ENCODE measurements at places on chromosomes 2 and 18.

DNA sequence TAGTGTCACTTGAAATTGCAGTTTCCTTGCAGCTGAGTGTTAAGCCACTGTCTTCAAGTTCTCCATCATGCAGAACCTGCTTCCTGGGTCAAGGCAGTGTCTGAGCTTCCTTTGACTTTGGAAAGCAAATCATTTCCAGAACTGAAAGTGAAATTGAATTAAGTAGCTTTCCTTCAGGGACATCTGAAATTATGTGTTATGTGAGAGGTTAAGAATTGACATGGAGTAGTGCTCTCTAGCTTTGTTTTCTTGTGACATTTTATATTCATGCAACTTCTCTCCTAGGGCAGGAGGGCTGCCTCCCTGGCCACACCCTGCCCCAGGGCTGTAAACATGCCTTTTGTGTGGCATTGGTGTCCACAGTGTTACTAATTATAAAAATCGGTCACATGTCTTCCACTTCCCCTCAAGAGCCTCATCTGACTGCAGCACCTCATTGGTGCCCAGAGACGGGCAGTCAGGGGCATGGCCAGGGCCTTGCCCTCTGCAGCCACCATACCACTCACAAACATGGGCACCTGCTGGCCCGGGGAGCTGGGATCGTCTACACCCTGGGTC is 14.4 kb downstream of the RAB12 start:
- DNase-seq: no peak

- DNase-seq: peak; percentile 57
Observed at GRCh38 chr18:839224-840022, 27.4 kb upstream of the YES1 start.

DNA sequence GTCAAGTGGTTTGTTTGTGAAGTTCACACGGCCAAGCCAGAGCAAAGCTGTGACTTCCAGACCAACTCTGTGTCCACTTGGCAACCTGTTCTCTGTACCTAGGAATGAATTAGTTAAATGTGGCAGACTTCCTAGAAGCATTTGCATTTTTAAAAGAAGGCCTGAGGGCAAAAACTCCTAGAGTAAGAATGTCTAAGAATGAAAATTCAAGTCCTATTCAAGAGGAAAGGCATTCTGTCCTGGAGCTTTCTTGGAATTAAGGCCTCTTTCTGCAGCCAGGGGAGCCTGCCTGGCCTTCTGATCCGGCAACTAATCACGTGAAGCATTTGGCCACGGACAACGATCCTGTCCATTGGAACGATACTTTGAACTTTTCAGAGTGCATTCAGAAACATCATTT is 155.0 kb downstream of the SETBP1 start:
- no peak for DNase-seq

GRCh38 chr2:234949762-234950434 is 1.9 kb upstream of the SH3BP4 start:
- DNase-seq: peak; percentile 90

DNA sequence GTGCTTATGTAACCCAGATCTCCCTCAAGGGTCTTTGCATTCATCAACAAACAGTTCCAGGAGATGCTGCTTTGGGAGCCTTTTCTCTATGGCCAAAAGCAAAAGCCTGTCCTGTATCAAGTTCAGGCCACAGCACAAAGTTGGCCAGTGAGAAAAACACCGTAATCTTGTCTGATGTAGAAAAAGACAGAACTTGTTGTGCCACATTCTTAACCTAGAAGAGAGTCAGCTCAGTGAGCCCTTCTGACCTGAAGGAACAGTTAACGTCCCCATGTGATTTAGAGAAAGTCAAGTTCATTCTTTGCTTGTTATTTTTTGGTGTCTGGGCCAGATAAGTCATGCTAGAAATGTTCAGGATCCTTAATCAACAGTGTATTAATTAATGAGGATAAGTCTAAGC is 7.8 kb upstream of the CNDP1 start:
- DNase-seq: no peak

DNA sequence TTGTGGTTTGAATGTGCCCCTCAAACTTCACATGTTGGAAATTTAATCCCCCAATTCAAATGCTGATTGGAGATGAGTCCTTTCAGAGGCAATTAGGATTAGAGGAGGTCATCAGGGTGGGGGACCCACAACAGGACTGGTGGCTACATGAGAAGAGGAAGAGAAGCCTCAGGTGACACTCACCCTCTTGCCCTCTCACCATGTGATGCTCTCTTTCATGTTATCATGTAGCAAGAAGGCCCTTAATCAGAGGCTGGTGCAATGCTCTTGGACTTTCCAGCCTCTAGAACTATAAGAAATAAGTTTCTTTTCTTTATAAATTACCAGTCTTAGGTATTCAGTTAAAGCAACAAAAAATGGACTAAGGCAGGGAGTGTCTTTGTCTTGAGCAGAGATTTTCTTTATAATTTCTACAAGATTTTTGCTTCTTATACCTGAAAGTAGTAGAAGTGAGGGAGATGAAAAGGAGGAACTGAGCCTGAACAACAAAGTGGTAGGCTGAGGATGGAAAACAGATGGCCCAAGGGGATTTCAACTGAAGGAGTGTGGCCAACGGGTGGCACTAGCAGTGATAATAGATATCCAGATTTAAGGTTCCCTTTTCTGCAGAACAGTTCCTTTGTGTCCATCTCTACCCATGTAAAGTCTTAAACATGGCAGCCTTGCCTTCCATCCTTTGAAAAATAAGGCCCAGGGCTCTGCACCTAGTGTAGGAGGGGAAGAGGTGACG is 49.2 kb upstream of the TGIF1 start:
- no peak for DNase-seq

GRCh38 chr2:23171108-23171507 is 213.9 kb upstream of the KLHL29 start:
- DNase-seq: no peak

- no peak for DNase-seq
Observed at GRCh38 chr2:70738159-70738558, 29.8 kb downstream of the ADD2 start.

- DNase-seq: peak; percentile 29
Observed at GRCh38 chr2:170361090-170361936, 183.4 kb downstream of the MYO3B start.

DNA sequence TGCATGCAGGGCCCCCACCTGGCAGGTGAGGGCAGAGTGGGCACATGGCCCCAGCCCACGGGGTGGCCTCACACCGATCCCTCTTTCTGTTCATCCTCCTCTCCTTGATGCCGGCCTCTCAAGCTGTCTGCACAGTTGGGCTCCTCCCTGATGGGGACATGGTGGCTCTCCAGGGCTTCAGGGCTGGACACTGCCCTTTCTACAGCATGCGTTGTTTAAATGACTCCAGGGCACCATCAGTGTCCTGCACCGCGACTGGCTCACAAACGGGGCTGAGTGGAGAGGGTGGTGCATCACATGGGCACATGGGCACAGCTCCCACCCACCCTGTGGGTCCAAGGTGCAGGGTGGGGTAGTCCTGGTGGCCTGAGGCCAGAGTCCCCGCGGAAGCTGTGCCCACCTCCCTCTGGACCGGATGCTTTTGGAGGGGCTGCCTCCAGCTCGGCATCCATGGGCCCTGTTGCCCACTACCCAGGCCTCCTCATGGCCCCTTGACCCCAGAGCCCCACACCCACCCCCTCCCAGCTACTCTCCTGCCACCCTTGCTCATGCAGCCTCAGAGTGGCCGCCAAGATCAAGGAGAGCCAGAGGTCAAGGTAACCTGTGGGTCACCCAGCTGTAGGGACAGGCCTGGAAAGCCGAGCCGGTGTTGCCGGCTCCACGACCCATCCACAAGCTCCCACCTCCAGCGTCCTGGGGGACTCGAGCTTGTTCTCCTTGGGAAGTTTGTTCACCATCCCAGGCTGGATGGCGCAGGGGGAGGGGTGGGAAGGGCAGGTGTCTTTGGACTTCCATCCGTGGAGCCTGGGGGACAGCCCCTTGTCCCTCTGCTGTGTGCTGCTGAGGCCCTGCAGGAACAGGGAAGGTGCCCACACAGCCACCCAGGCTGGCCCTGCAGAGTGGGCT is 12.3 kb upstream of the SNED1 start:
- DNase-seq: no peak

GRCh38 chr18:7567474-7568425 is 634 bp downstream of the PTPRM start:
- DNase-seq: no peak

DNA sequence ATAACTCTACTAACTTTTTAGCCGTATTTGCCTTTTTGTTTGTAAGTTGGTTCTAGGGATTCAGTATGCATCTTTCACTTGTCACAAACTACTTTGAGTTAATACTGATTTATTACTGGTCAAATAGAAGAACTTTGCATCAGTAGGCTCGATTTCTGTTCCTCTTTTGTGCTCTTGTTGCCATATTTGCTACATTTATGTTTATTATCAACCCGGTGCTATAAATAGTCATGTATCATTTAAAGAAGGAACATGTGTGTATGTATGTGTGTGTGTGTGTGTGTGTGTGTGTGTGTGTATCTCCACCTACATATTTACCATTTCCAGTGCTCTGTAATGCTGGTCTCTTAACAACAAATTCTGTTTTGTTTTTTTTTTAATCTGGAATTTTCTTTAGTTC is 79.6 kb upstream of the B3GNT7 start:
- no peak for DNase-seq

DNA sequence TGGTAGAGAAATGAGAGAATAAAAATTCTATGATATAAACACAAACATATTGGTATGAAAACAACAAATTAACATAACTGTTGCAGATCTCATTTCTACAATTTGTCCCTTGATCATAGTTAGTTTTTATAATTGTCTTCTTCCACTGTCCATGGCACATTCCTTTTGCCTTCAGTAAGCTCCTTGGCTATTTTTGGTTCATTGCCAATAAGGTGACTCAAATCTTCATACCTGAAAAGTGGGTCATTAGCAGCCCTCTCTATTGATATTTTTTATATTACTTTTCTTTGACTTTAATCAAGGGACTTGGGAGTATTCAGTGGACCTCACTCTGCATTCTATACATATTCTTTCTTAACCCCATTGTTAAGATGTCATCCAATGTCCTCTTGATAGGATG is 552.9 kb downstream of the TDRD15 start:
- DNase-seq: no peak

- DNase-seq: no peak
Observed at GRCh38 chr18:11757084-11757590, 68.1 kb downstream of the GNAL start.

DNA sequence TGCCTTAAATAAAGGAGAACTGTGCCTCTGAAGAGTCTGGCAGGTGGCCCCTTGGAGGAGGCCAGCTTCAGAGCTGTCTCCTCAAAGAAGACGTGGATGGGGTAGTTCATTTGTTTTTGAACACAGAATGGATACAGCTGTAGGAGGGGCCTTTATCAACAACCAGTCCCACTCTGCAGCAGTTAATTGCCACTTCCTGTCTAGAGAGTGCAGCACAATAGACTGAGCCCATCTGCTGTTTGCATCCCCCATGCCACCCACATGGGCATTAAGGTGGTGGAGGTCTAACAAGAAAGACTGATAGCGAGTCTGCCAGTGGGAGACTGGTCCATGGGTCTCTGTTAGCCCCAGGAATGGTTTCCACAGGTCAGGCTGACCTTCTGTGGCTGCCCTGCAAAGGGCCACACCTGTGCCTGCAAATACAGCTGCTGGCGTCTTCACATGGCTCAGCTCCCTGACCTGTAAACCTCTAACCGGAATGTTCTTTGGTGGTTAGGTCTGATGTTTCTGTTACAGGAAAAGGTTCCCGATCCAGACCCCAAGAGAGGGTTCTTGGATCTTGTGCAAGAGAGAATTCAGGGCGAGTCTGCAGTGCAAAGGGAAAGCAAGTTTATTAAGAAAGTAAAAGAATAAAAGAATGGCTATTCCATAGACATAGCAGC is 153.3 kb upstream of the ITGA6 start:
- no peak for DNase-seq

DNA sequence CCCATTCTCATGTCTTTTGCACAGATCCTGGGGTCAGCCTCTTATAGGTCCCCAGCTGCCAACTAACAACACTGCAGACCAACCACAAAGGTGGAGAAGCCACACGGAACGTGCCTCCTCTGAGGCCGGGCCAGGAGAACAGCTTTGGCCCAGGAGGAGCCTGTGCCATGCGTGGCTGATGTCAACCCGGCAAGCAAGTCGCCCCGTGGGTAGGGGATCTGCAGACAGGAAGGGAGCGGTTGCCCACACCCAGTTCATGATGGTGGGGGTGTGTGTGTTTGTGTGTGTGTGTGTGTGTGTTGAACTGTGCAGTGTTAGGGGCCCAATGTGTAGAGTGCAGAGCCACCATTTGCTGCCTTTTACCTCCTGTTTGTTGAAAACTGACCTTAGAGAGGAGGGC is 2.4 kb upstream of the CLEC4F start:
- DNase-seq: no peak

- DNase-seq: no peak
Observed at GRCh38 chr2:174666312-174666711, 68.7 kb upstream of the WIPF1 start.

- no peak for DNase-seq
Observed at GRCh38 chr2:26469092-26469710, 8.7 kb downstream of the OTOF start.

DNA sequence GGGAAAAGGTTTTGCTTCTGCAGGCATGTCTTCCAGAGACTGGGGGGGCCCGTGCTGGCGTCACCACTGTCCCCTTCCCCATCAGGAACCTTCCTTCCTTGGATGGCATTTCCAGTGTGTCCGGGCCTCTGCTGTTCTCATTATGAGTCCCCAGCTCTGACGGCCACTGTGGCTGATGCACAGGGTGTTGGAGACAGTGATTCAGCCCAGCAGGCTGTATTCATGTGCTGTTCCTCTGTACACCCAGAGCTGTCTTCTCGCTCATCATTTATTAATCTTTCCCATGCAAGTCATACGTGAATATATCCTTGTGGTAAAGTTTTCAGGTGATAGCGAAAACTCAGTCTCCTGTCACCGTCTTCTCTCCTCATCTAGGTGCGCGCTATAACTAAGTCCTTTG is 57.7 kb downstream of the ASAP2 start:
- no peak for DNase-seq

DNA sequence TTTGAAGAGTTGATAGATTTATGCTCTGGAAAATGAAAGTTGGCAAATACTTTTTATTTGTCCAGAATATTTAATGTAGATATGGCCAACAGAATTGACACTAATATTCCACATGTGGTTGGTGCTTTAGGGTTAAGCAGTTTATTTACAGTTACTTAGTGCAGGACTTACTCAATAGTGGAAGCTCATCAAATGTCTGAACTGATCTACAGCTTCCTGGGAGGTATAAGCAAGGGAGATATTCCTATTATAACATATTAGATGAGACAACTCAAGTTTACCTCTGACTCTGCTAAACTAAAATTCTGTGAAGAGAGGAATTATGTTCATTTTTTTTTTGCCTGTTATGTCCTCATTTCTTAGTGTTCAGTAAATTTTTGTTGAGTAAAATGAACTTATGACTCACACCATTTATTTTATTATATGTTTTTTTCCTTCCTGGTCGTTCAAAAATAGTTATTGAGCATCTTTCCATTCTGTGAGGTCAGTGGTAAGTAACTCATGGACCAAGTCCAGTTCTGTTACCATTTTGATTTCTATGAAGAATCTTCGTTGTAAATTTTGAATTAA is 13.6 kb downstream of the ABI2 start:
- no peak for DNase-seq

DNA sequence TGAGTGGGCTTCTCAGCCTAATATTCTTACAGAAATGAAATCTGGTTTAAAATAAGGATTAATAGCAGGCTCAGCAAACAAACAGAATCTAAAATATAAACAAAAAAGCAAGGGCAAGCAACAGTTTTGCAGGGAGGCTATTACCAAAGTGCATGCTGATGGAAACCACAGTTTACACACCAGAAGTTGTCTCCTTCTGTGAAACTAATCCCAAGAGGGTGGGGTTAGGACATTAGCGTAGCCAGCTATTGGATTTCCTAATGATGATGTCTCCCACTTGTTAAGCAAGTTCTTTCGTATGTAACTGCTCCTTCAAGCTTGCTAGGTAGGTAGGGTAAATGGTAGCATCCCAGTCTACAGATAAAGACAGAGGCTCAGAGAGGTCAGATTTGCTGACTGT is 65.0 kb upstream of the TSPYL6 start:
- no peak for DNase-seq

All from stromal cell of bone marrow (primary cell).